ENCODE measurements at places on chromosomes 7 and 10.

DNA sequence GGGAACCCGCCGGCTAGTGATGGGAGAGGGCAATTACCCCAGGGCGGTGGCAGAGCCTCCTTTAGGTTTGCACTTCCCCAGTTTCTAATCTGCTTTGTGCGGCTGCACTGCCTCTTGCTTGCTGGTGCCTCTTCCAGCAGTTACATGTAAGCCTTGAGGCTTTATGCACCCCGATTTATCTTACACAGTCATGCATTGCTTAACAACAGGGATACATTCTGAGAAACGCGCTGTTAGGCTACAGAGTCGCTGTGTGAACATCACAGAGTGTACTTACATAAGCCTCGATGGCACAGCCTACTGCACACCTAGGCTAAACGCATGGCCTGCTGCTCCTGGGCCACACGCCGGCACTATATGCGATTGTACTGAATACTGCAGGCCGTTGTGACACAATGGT is 155.6 kb upstream of the MKI67 start:
- no peak for DNase-seq

- no peak for DNase-seq
Observed at GRCh38 chr10:36026656-36027390, 384.7 kb upstream of the FZD8 start.

- no peak for DNase-seq
Observed at GRCh38 chr7:132837529-132837928, 244.4 kb downstream of the CHCHD3 start.

DNA sequence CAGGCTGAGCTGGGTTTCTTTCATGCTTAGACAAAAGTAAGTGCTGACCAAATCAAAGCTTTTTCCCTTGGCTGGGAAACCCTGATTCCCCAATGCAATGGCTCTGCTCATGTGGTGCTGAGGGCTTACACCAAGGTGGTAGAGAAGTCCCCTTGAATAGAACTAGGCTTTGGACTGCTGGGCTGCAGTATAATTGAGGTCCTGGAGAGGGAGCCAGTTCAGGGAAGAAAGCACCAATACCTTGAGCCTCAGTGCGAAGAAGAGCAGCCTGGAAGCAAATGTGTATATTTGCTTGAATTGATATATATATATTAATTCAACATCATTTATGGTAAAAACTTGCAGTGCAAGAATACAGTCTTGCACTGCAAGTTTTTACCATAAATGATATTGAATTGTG is 391.1 kb downstream of the RPS24 start:
- no peak for DNase-seq

GRCh38 chr7:15972862-15973275 is 286.4 kb upstream of the MEOX2 start:
- DNase-seq, result no peak

GRCh38 chr10:51937308-51938140 is 238.1 kb upstream of the CSTF2T start:
- no peak for DNase-seq

GRCh38 chr7:84159435-84159834 is 35.2 kb downstream of the SEMA3A start:
- no peak for DNase-seq

- DNase-seq, result no peak
Observed at GRCh38 chr7:121639705-121640104, 233.3 kb upstream of the PTPRZ1 start.

DNA sequence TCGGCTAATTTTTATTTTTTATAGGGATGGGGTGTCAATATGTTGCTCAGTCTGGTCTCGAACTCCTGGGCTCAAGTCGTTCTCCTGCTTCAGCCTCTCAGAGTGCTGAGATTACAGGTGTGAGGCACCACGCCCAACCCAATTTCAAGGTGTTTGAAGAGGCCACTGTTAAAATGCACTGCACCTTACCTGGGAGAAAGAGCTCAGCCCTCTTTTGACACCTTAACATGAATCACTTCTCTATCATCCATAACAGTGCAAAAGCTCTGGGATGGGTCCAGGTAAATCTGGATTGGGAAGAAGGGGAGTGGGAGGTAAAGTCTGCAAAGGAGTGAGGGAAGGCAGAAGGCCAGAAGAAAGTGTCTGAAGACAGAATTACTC is 557 bp upstream of the ZNF282 start:
- DNase-seq, result no peak

- DNase-seq, result no peak
Observed at GRCh38 chr10:130928306-130928705, 383.2 kb downstream of the TCERG1L start.

- DNase-seq, result no peak
Observed at GRCh38 chr7:139727151-139727705, 50.6 kb downstream of the HIPK2 start.

- no peak for DNase-seq
Observed at GRCh38 chr10:58508316-58508715, 4.4 kb upstream of the BICC1 start.

DNA sequence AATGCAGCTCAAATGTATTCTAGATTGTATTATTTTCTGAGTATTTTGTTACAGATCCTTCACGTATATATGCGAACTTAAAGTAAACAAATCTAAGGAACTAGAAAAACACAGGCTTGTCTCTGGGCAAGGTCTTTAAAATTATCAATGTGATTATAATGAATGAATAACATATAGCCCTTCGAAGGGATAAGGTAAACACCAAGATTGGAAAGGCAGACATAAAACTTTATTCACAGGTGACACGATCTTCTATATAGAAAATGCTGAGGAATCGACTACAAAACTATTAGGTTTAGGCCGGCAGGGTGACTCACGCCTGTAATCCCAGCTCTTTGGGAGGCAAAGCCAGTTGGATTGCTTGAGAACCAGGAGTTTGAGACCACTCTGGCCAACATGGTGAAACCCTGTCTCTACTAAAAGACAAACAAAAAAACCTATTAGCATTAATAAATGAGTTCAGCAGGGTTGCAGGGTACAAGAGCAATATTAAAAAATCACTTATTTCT is 80.4 kb downstream of the CNNM2 start:
- DNase-seq, result no peak

DNA sequence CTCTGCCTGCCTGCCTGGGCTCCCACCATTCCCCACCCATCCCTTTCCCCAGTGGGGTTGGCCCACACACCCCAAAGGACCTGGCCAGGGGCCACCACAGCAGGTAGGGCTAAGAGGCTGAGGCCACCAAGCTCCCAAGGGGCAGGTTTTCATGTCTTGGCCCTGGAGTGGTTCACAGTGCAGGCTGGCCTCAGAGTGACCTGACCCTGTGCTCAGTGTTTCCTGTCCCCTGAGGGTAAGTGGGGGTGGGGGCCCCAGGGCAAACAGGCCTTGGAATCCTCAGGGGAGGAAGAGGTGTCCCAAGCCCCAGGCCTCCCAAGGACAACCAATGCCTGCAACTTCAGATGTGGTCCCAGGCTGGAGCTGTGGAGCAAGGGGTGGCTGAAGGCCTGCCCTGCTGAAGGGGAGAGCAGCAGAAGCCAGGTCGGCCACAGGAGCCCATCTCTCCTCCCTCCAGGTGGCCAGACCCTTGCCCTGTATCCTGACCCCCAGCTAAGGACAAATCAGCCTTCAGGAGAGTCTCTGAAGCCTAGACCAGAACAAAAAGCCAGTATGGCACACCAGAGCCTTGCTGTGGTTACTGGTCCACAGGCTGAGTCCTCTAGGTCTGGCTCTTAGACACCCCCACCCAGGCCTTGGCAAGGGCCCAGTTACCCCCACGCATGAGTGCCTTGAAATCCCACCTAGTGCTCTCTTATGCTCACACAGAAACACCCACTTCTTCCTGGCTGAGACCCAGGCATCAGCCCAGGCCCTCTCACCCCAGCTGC is 27.6 kb downstream of the POLL start:
- no peak for DNase-seq

- DNase-seq, result no peak
Observed at GRCh38 chr10:13690281-13690825, 103.6 kb downstream of the PRPF18 start.

- DNase-seq, result no peak
Observed at GRCh38 chr10:113753020-113753692, 1.7 kb downstream of the PLEKHS1 start.

DNA sequence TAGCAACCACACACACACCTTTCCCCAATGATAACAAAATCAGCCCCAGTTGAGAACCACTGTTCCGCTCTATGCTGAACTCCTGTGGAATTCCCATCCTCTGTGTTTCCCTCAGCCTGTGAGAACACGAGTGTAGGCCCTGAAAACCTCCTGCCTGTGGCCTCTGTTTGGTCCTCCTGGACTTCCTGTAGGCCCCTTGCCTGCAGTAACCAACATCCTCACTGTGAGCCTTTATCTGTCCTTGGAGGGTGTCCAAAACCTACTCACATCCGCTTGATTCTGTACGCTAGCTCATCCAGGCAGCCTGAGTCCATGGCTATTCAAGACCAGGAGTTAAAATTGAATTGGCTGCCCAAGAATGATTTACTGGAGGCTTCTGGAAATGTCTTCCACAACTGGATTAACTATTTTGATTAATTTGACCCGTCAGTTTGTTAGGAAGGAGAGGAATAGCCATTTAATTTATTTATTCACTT is 149.8 kb downstream of the AKR1D1 start:
- DNase-seq, result no peak

DNA sequence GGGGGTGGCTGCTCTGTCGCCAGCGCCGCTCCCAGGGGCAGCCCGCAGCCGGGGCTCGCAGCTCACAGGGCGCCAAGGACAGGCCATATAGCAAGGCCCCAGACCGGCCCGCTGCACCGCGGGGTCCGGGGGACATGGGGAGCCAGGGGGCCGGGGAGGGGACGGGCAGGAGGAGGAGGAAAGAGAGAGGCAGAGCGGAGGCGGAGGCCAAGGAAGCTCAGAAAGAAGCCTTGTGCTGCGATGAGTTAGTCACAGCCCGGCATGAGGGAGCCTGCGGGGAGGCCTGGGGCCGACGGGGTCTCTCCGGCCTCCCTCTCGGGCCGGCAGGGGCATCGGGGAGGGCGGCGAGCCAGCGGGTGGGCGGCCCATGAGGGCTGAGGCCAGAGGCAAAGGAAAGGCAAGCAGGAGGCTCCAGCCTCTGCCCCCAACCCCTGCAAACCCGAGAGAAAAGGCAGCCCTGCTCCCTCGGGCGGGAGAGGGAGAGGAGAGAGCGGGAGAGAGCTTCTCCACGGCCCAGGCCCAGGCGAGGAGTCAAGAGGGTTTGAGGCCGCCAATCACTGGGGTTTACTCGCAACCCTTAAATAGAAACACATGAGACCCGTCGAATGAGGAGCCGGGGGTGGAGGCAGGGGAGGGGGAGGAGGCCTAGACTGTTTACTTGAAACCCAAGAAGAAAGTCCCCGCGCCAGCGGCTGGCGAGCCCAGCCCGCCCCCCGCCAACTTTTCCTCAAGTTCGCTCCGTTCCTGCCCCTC is 167.9 kb downstream of the NEURL1 start:
- no peak for DNase-seq

DNA sequence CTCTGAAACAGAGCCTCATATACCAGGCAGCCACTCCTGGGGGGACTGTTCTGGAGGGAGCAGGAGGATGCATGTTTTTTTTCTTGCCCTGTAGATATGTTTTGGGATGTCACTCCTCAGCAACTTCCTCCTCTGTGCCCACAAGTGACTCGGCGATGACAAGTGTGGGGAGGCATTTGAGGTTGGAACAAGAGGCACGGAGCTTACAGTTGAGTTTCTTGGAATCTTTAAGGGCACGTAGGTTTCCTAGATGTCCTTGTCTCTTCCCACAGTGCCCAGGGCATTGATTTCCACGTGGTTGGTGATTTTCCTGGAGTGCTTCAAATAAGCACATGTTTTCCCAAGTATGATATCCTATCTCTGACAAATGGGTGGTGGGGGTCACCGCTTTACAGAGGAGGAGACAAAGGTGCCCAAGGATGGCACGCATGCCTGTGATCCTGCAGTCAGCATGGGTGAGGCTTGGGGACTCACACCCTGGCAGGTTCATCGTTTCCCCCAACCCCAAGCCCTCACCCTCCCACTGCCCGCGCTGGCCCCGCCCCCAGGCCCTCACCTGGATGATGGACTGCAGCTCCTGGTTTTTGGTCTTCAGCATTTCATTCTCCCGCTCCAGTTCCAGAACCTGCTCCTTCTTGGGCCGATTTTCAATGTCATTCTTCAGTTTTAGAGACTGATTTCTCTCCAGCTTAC is 95.2 kb upstream of the GNA12 start:
- no peak for DNase-seq

Measured in mesothelial cell of epicardium (in vitro differentiated cells).